T-helper 2 cell treated with Interferon-gamma antibody and Interleukin-4, amounts not matched to agents 5 μg/mL and 100 μg/mL, for 36 hours (primary cell): ENCODE measurements at places on chromosomes 2 and 18.

GRCh38 chr18:67331857-67332256 lies 184.7 kb downstream of the DSEL start:
- DNase-seq = no peak

DNA sequence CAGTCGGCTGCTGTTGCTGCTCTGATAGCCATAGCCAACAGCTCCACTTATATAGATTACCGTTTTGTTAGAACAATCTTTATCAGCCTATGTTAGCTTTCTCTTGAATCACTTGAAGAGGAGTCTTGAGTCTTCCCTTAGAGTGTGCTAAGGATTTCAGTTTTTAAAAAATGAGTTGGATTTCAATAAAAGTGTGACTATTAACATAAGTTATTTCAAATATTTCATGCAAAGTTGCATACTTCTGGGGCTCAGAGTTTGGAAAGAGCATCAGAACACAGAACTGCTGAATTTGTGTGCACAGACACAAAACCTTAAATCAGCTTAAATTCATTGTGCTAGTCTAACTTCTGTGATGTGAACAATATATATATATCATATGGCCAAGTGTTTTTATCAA lies 174.7 kb downstream of the MTX2 start:
- DNase-seq = no peak

DNA sequence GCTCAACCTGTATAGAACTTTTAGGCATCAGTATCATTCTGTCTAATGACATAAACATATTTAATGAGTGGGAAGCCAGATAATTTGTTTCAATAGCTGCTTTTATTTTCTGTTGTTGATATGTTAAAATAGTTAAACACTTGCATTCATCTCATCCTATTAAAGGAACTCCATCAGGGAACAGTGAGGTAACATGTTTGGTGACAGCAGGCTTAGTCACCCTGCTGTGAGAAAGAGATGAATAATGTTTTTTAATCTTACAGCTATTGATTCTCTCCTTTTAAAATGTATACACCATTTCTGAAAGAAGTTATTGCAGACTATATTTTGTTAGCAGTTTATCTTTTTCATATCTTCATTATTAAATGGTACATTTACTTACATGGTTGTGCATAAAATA lies 123.3 kb upstream of the CWC22 start:
- DNase-seq = no peak

DNA sequence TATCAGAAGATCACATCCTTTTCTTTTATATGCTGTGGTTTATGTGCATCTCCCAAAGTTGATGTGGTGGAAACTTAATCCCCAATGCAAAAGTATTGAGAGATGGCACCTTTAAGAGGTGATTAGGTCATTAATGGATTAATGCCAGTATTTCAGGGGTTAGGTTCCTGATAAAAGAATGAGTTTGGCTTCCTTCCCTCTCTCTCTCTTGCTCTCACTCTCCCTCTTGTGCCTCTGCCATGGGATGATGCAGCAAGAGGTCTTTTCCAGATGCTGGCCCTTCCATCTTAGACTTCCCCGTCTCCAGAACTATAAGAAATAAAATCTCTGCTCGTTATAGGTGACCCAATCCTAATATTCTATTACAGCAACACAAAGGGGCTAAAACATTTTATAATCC lies 85.0 kb downstream of the TTC27 start:
- DNase-seq = no peak

DNA sequence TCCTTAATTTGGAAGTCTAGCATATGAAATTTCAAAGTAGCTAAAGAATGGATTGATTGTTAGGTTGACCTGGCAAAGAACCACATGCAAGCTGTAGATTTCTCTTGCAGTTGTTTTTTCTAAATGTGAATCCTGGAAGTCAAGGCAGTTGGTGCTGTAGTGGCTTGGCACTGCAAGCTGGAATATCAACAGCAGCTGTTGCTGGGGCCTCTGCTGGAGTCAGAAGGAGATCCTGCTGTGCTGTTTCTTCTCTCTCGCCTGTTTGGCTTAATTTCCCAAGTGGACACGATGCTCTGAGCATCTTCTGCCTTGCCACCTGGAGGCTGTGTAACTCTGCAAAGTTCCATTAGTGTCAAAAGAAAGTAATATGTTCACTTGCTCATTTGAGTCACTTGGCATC lies 12.6 kb downstream of the PIK3C3 start:
- DNase-seq = no peak

DNA sequence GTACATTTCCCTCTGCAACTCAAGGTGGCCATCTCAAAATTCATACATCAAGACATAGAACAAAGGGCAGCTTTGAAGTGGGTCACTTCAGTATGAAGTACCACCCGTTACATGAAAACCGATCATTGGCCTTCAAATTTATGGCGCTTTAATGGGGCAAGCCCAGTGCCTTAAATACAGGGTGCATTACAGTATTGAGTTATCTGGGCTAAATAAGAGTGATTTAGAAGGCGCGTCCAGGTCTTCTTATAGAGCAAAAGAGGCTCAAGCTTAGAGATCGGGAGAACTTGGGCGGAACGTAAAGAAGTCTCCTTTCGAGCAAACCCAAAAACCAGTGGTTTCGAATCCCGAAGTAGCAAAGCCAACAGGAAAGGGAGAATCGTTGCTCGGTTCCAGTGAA lies 7.1 kb downstream of the HOXD3 start:
- no peak for DNase-seq

- DNase-seq = no peak
Measured at GRCh38 chr2:95269036-95269680, 5.1 kb upstream of the PROM2 start.

DNA sequence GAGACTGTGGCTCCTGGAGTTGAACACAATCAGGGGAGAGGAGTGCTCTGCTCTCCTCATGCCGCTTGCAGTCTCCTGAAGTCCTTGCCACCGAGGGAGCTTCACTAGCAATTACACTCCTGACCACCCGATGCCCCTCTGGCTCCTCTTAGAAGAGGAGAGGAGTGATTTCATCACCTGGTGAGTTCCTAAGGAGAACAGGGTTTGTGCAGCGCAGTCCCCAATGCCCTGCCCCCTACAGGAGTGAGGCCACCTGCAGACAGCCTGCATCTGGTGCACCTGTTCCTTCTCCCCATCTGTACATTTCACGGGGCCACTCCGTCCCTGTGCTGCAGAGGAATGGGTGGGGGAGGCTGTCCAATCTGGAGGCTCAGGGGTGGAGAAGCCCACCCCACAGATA lies 267.2 kb downstream of the HRH4 start:
- no peak for DNase-seq

DNA sequence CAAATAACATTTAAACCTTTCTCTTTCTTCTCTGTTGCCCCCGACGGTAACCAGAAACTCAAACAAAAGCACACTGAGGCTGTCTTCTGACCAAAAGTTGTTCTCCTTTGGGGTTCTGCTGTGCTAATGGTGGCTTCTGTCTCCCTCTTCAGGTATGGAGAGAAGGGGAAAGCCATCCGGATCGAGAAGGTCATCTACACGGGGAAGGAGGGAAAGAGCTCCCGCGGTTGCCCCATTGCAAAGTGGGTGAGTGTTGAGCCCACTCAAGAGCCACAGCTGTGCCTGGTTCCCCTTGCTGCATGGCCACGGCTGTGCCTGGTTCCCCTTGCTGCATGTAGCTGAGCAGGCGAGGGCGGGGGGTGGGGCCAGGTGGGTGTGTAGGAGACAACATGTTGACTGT lies 67.4 kb downstream of the BOLA3 start:
- DNase-seq = no peak

- DNase-seq = no peak
Measured at GRCh38 chr2:109411640-109412325, 202.0 kb downstream of the SEPTIN10 start.

- no peak for DNase-seq
Measured at GRCh38 chr2:186991766-186992417, 142.9 kb upstream of the ZSWIM2 start.

- DNase-seq = no peak
Measured at GRCh38 chr2:240578488-240578887, 8.0 kb upstream of the CAPN10 start.

DNA sequence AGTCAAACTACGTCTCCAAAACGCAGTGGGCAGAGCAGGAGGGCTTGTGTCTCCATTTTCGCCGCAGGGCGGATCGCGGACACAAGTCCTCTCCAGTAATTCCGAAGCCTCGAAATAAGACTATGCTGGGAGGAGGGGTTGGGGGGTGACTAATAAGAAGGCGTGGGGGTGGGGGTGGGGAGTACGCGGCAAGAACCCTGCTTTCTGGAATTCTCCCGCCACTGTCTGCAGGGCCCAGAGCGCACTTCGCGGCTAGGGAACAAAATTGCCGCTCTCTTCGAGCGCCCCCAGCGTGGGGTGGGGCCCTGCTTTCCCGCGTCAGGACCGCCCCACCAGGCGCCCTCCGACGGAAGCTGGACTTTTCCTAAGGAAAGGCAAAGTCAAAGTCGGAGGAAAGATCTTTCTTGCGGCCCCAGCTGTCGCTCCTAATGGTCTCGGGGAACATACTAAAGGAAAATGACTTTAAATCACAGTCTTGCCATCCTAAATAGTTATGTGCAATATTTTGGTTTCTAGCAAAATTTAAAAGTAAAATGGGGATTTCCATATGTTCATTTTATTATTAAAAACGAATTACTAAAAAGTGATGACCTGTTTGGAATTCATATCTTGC lies 11.9 kb downstream of the NR4A2 start:
- DNase-seq = no peak

GRCh38 chr2:43051338-43051737 lies 175.1 kb downstream of the ZFP36L2 start:
- DNase-seq = no peak

GRCh38 chr2:31347750-31348149 lies 66.8 kb downstream of the XDH start:
- no peak for DNase-seq

DNA sequence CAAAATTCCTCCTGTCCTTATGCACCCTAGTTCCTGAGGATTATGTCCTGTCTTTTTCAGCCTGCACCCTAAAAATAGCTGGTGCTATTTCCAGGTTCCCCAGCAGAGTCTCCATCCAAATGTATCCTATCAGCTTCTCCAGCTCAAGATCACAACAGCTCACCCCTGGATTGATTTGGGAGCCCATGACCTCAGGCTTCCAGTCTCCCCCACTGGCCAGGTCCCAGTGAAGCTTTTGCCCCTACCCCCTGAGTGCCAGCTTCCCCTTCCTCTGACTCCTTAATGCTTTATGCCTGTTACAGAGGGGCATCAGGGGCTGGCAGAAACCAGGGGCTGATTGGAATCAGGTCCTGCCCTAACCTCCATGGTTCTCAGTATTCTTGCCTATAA lies 76.9 kb upstream of the DAPL1 start:
- DNase-seq = no peak

DNA sequence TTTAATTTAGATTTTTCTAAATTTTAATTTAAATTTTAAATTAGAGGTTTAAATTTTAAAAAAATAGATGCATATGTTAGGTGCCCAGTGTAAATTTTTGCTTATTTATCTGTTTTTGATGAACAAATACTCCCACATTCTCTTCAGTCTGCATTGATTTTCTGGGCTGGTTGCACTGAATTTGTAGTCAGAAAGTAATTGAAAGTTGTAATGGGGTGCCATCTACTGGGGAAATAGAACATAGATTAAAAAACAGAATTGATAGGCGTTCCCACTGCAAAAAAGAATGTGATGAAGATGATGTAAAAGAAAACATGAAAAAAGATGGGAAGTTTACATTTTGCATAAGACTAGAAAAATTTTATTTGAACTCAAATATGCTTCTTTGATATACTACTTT lies 51.7 kb upstream of the CCDC85A start:
- DNase-seq = no peak

- DNase-seq = no peak
Measured at GRCh38 chr18:42048158-42048557, 93.1 kb downstream of the PIK3C3 start.

GRCh38 chr2:117470311-117471095 lies 344.0 kb upstream of the DDX18 start:
- peak; percentile 4 for DNase-seq

DNA sequence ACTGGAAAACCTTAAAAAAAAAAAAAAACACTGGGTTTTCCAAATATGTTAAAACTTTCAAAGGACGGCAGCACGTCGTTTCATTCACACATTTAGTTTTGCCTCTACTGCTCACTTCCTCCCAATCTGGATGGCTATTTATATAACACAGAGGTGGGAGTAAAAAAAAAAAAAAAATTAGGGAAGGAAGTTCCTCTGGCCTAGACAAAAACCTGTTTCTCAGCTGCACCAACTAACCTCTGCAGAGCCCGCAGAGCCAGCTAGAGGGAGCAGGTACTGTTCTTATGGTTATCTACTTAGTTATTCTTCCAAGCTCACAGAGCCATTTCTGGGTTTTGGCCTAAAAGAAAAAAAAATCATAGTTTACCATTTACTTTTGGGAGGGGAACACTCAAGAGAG lies 28.1 kb downstream of the SLC1A4 start:
- no peak for DNase-seq

DNA sequence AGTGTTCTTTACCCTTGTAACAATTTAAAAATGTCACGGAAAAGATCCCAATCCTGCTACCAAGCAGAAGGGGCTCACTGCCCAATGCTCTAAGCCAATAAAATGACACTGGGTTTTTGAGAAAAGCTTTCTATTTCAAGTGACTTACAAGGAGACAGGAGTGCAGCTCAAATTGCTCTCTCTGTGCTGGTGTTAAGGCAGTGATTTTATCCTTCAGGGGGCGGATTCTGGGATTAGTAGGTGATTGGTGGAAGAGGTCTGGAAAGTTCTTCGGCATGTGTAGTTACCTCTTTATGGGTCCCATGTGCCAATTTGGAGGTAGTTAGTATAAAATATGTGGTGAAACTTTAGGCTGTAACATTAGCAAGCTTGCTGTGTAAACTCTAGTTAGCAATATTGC lies 27.4 kb upstream of the MCM6 start:
- no peak for DNase-seq

DNA sequence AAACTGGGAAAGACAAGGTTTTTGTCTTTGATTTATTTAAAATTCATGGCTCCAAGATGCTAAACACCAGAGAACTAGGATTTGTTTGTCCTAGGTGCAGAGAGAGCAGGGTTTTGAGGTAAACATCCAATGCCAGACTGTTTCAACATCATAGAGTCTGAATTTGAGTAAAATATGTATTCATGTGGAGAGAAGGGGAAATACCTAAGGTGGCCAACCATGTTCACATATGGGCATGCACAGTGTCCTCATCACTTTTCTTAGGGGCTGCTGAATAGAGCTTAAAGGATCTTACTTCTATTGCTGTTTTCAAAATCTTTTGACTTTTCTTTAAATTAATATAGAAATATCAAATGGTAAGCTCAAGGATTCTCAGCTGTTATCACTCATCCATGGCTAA lies 287.0 kb upstream of the CCDC68 start:
- DNase-seq = no peak

DNA sequence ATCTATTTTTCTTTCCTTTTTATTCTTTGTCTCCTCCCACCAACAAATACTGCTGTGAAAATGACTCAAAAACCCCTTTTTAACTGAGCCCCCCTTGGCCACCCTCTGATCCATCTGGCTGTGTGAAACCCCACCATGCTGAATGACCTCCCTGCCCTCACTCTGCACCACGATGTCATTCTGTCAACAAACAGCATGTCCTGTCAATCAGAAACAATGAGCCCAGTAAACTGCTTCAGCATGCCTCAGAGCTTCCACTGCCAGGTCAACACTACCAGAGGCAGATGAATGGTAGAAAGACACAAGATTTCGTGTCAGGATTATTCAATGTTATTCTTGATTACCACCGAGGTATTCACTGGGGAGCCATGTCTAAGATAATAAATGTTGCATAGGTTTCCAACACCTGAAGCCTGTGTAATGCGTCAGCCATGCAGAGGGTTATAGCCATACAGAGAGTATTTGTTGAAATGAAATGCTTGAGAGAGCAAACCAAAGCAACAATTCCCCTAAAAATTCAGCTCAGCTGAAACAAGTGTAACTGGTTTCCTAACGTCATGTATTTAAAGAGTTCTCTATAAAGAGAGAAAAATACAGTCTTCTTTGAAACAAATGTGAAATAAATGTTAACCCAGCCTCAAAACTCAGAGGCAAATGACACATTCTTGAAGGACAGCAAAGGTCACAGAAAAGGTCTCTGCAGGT lies 76.7 kb downstream of the LRP2 start:
- DNase-seq = no peak
